ENCODE measurements at places on chromosomes 12 and 14. TPM values are rescaled to one million over a fixed set of nuclear protein-coding genes. Genes with fewer than 3 reads are reported as not detected.

DNA sequence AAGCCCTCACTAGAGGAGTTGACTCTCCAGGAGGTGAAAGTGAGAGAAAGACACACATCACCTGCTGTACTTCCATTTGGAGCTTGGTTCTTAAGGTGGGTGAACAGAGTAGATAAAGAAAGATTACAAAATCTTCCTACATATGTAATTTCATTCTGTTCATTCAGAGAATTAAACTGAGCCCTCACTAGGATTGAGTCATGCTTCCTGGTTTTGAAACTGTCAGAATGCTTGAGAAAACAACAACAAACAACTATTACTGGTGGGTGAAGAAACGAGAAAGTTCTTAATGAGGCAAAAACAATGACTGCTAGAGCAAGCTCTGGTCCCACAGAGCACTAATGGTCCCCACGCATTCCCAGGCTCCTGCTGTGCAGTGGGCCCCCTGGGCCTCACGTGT is 841.7 kb downstream of the VRK1 start:
- DNase-seq: no peak

- DNase-seq: no peak
These were observed 6.2 kb downstream of the RARG start for GRCh38 chr12:53225635-53226424.

- DNase-seq: no peak
These were observed 37.9 kb downstream of the MDM1 start for GRCh38 chr12:68294251-68294650.

Gene ZDHHC22
- 3.2 TPM for total RNA-seq

Gene SERPINA1
- 2.2 TPM for total RNA-seq

Gene CCDC177
- 1.7 TPM for total RNA-seq

DNA sequence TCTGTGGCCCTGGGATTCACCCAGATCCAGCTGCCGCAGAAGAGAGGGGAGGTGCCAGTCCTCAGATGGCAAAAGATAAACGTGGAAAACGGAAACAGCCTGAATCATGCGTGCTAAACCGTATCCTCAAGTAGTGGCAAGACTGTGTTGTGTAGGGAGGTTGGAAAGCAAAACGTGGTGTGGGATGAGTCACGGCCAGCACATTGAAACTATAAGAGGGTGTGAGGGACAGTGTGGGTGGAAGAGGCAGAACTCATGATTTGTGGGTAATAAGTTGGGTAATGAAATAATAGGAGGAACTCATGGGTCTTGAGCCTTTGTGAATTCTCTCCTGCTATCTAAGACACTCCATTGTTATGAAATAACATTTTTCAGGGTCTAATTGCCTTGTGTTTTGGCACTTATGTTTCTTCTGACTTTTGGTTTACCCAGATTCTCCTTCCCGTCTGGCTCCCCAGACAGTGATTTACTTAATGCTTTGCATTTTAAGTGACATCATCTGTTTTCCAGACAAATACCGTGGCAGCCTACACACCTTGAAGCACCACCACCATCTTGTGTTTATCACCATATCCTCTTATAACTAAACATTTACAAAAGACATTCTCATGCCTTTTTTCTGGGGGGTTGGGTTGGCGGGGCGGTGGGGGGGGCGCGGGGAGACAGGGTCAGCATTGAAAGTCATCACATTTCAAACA is 62.3 kb upstream of the PTCSC3 start:
- DNase-seq: no peak

Gene TXNDC16
- 15.8 TPM for total RNA-seq

Gene PPM1H
- total RNA-seq: 9.1 TPM
